ENCODE measurements at places on chromosomes 13 and 19. TPM values are rescaled to one million over a fixed set of nuclear protein-coding genes. Genes with fewer than 3 reads are reported as not detected.

DNA sequence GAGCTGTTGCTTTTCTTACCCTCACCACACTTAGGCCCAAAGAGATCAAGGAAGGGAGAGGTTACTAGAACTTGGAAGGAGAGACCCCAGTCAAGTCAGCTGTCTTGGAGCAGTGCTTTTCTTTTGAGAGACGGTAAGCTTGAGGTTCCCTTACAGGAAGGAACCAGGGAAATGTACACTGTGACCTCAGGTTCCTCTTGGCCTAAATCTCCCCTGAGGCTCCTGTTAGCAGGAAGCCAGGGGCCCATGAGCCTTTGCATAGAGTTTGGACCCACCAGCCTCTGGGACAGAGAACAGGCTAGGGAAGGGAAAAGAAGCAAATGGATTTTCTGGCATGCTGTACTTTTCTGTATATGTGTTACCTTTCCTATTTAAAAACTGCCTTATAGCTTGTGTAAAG lies 5.9 kb upstream of the GPR18 start:
- DNase-seq, result no peak

DNA sequence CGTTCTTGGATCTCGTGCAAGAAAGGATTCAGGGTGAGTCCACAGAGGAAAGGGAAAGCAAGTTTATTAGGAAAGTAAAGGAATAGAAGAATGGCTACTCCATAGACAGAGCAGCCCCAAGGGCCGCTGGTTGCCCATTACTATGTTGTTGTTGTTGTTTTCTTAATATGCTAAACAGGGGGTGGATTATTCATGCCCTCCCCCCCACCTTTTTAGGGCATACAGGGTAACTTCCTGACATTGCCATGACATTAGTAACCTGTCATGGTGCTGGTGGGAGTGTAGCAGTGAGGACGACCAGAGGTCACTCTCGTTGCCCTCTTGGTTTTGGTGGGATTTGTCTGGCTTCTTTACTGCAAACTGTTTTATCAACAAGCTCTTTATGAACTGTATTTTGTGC lies 29.1 kb upstream of the PCDH9 start:
- DNase-seq, result no peak

The TUBA3C gene
- not detected for total RNA-seq

DNA sequence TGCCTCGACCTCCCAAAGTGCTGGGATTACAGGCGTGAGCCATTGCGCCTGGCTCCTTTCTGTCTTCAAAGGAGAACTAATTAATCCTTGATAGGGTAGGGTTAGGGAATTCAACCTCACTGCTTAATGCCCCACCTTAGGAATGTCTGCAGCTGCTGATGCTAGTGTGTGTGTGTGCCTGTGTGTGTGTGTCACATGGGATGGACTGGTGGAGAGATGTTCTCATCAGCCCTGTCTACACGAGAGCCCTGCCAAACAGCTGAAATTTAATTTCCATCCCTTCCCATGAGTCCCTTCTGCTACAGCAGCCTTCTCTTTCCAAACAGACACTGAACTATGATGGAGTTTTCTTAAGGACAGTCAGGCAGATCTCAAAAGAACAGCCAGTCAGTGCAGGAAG lies 46.5 kb upstream of the CLDN10 start:
- DNase-seq, result no peak

DNA sequence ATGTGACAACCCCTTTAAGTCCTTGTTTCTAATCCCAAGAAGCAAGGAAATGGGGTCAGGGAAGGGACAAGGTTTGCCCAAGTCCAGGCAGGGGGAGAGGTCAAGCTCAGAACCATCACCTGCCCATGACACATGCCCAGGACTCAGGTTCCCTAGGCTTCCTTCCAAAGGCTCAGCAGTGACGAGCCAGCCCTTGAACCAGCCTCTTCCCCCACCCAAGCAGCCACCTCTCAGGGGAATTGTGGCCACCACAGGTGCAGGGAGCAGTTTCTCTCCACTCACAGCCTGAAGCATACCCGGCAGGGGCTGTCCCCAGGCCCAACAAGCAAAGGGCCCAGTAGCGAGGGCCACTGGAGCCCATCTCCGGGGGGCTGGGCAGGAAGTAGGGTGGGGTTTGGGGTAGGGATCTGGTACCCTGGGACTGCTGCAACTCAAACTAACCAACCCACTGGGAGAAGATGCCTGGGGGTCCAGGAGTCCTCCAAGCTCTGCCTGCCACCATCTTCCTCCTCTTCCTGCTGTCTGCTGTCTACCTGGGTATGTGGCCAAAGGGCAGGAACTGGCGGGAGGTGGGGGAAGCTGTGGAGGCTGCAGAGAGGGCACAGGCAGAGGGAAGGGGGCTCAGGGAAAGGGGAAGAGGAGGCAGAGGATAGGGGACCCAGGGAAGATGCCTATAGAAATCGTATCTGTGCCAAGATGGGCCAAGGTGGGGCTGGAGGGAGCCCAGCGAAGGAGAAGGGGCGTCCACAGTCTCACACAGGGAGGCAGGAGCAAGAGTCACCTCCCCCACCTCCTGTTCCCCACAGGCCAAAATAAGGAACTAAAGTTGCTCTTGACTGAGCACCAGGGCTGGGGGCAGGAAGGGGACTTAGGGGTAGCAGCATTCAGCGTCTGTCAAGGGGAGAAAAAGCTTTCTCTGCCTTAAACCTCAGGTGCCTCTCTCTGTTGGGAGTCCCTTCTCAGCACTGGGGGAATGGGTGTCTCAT lies at the start of gene CD79A:
TSS of gene CD79A (plus strand) at position 433 of the 986 bp plus-strand sequence. CDS start at position 459, 26 bp downstream.
- DNase-seq, result no peak

GRCh38 chr13:112244061-112244460 lies 132.1 kb upstream of the SPACA7 start:
- DNase-seq, result no peak

DNA sequence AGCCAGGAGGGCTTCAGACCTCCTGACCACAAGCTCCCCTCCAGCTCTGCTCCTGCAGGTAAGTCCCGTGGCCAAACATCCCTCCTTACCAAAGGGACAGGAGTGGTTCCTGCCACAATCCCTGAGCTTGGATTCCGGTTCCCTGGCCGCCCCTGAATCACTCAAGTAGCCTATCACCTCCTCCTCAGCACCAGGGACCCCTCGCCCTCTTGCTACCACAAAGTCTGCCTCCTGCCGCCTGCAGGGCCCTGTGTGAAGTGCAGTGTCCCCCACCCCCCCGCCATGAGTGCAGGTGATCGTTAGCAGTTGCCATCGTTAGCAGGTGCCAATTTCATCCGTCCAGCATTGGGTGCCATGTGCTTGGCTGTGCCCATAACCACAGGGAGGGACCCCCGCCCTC lies 40.8 kb upstream of the RANBP3 start:
- no peak for DNase-seq

- no peak for DNase-seq
These were observed 18.2 kb downstream of the CARS2 start for GRCh38 chr13:110687736-110688135.

- DNase-seq, result no peak
These were observed 701.1 kb downstream of the PCDH9 start for GRCh38 chr13:66528944-66529576.

DNA sequence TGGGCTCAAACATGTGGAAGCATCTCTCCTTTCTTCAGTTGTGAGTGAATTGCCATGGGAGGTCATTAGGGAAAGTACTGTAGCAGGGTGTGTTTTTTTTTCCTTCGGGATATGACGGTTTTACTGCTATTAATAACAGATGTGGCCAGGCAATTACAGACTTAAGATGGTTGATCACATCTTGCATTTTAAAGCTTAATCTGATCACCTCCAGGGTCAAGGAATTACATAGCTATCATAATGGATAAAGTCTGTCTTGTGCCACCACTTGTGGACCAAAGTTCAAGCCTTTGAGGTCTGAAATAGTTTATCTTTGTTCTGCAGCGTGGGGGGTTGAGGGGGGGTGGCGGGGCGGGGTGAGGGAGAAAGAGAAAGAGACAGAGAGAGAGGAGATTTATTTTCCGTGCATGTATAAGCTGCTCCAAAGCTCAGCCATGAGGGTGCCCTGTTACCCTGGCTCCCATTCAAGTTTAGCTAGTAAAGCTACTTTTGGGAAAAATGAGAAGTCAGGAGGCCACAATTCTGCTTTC lies 5.5 kb upstream of the SERP2 start:
- no peak for DNase-seq

- DNase-seq, result peak; percentile 75
These were observed at the start of gene HAUS5 for GRCh38 chr19:35612559-35613321. HAUS5 (plus strand) TSS chr19:35612735; CDS start chr19:35612795, 60 bp downstream.

DNA sequence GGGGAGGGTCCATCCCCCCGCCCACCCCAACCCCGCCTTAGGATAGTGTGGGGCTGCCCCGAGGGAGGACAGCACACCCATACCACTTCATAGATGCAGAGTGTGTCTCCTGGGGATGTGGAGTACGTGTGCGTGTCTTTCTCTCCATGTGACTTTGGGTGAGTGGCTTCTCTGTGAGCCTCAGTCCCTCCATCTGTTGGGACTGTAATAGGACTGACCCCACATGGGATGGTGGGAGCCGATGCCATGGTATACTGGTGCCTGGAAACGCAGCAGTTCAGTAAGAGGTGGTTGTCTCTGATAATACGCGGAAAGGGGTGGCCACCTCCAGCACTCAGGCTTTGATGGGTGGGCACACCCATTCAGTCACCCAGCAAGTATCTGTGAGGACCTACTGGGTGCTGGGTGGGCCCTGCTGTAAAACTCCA lies 816 bp upstream of the PRKD2 start:
- DNase-seq, result no peak

GRCh38 chr19:4007836-4008539 lies 452 bp downstream of the PIAS4 start:
- DNase-seq, result no peak

The PNMA8B gene
- 4.7 TPM for total RNA-seq

DNA sequence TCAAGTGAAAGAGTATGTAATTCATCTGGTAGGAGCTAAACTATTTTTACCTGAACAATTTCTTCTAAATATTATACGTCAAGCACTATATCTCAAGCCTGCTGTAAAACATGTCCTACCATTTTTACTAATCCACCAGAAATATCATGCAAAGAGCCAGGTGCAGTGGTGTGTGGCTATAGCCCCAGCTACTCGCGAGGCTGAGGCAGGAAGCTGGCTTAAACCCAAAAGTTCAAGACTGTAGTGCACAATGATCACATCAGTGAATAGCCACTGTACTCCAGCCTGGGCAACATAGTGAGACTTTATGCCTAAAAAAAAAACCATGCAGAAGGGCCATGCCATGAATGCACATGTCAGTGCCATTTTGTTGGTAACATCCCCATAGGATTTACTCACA lies 20.7 kb upstream of the CLN5 start:
- no peak for DNase-seq

The ZNF547 gene
- 4.3 TPM for total RNA-seq

The KIR2DL4 gene
- not detected for total RNA-seq

The ZNF414 gene
- 2.1 TPM for total RNA-seq

- no peak for DNase-seq
These were observed 246.5 kb upstream of the TMTC4 start for GRCh38 chr13:100921139-100921538.

GRCh38 chr13:23087880-23088279 lies 92.9 kb upstream of the SGCG start:
- DNase-seq, result no peak

DNA sequence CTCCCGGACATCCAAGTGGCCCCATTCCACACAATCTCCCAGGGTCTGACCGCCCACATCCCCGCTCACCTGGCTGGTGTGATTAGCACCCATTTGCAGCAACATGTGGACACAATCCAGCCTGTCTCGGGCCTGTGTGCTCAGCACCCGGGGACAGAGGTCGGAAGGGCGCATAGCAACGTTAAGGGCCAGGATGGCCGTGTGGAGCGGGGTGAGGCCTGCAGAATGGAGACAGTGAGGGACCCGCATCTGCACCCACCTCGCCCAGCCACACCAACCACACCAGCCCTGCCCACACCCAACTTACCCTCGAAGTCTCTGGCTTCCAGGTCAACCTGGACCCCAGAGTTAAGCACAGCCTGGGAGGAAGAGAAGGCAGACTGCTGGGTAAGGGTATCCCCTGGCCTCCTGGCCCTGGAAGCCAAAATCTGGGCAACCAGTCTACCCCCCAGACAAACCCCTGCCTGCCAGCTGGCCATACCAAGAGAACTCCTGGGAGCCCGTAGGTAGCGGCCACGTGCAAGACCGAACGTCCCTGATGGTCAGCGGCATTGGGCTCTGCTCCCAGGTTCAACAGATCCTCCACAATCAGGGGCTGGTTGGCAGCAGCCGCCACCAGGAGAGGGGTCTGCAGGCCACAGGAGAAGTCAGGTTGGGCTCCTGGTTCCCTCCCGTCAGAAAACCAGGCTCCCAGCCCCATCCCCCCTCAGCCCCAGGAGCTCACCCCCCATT lies 4.3 kb downstream of the NFKBID start:
- no peak for DNase-seq

- no peak for DNase-seq
These were observed 22.0 kb upstream of the POU4F1 start for GRCh38 chr13:78625384-78625783.
